ENCODE measurements at places on chromosomes 12 and 14.

GRCh38 chr12:4148418-4149056, 125.0 kb upstream of the CCND2 start:
- H3K27ac ChIP-seq: no peak overlapping the region
- H3K4me3 ChIP-seq: no peak overlapping the region
- peaks cover 13% of the 10 kb centered on the region for H3K4me1 ChIP-seq

DNA sequence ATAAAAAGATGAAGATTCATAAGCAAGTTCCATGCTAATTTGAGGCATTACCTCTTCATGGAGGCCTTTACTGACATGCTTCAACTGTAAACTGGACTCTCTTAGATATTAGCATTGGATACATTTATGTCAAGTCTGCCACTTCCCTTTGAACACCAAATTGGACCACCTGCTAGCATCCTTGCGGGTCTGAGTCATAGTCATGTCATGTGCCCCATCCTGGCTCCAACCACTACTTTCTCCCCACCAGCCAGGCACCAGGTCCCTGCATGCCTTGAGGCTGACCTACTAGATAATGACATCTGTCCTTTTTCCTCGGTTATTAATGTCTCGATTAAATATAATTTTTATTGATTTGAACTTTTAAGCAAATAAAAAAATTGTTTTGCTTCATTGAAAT, 32.9 kb upstream of the EEA1 start:
- H3K36me3 ChIP-seq: no peaks in the 10 kb centered on the region
- peaks cover 5% of the 10 kb centered on the region for H3K4me1 ChIP-seq
- no peak overlapping the region for H3K4me3 ChIP-seq
- peaks cover under 1% of the 10 kb centered on the region for H3K27me3 ChIP-seq
- no peak overlapping the region for H3K27ac ChIP-seq
- DNase-seq: no peak

DNA sequence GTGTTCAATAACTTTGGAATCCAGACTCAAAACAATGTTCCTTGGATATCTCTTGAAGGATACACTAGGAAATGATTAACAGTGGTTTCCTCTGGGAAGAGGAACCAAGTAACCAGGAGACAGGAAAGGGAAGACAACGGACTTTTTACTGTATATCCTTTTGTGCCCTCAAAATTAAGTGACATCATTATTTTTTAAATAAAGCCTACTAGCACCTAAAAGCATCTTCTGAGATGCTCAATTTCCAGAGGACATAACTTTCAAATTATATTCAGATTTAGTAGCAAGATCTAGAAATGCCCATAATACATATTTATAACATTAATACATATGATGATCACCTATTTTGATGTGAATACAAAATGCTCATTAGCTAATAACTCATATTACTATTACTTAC, 6.5 kb downstream of the HECTD1 start:
- no peak overlapping the region for H3K27ac ChIP-seq
- H3K27me3 ChIP-seq: no peaks in the 10 kb centered on the region
- H3K36me3 ChIP-seq: peaks cover 78% of the 10 kb centered on the region
- H3K4me1 ChIP-seq: peaks cover 31% of the 10 kb centered on the region
- DNase-seq: no peak

DNA sequence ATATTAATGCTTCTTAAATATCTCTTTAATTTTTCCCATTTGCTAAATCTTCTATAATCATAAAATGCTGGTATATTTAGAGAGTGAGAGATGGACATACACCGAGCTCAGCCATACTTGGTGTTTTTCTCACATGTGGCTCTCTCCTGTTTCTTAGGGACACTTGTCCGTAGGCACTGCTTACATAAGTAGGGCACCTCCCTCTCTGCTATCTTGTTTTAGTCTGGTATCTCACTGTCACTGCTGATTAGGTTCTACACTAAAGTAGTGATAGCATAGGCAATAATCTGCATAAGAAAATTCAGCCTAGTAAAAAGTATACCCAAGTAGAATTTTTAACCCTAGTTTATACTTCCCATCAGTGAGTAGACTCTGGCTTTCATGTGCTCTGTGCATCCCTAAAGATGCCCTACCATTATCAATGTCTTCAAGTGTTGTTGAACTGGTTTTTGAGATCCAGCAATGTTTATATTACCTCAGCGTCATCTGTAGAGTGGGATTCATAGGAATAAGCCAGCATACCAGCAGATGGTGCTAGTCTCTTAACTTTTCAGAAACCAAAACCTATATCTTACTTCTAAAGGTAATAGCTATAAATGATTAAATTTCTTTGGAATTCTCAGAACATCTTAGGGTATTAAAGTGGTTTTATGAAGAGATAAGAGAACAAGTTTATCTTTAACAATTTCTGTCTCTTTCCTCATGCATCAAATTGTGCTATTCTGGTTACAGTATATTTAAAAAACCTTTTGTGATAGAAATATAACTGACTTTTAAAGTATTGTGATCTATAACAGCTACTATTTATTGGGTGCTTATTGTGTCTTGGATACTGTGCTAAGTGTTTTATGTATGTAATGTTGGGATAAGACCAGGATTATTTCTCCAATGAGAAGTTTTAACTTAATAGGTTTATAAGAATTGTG, 32.9 kb downstream of the ARID2 start:
- H3K4me3 ChIP-seq: no peak overlapping the region
- no peak for DNase-seq
- H3K27me3 ChIP-seq: no peaks in the 10 kb centered on the region
- H3K4me1 ChIP-seq: peaks cover 31% of the 10 kb centered on the region

GRCh38 chr12:92336641-92337040, 191.0 kb upstream of the BTG1 start:
- H3K27me3 ChIP-seq: peaks cover 3% of the 10 kb centered on the region
- H3K36me3 ChIP-seq: no peaks in the 10 kb centered on the region
- H3K27ac ChIP-seq: no peak overlapping the region
- no peak overlapping the region for H3K4me3 ChIP-seq
- DNase-seq: no peak
- peaks cover 14% of the 10 kb centered on the region for H3K4me1 ChIP-seq

- H3K27me3 ChIP-seq: no peaks in the 10 kb centered on the region
- DNase-seq: no peak
- H3K4me3 ChIP-seq: no peak overlapping the region
- H3K4me1 ChIP-seq: peaks cover 15% of the 10 kb centered on the region
- peaks cover 7% of the 10 kb centered on the region for H3K36me3 ChIP-seq
These were observed 134.1 kb downstream of the TPH2 start for GRCh38 chr12:72072592-72073212.

Measured in nephron progenitor cell (in vitro differentiated cells).